ENCODE measurements at places on chromosomes 2 and 18. TPM values are rescaled to one million over a fixed set of nuclear protein-coding genes. Genes with fewer than 3 reads are reported as not detected.

Gene PAIP2B
- total RNA-seq: 0.49 TPM

Gene GPBAR1
- not detected for total RNA-seq

Gene TUBA3E
- not detected for total RNA-seq

Gene ACVR1C
- total RNA-seq: 0.12 TPM

Gene REG1B
- total RNA-seq: not detected

DNA sequence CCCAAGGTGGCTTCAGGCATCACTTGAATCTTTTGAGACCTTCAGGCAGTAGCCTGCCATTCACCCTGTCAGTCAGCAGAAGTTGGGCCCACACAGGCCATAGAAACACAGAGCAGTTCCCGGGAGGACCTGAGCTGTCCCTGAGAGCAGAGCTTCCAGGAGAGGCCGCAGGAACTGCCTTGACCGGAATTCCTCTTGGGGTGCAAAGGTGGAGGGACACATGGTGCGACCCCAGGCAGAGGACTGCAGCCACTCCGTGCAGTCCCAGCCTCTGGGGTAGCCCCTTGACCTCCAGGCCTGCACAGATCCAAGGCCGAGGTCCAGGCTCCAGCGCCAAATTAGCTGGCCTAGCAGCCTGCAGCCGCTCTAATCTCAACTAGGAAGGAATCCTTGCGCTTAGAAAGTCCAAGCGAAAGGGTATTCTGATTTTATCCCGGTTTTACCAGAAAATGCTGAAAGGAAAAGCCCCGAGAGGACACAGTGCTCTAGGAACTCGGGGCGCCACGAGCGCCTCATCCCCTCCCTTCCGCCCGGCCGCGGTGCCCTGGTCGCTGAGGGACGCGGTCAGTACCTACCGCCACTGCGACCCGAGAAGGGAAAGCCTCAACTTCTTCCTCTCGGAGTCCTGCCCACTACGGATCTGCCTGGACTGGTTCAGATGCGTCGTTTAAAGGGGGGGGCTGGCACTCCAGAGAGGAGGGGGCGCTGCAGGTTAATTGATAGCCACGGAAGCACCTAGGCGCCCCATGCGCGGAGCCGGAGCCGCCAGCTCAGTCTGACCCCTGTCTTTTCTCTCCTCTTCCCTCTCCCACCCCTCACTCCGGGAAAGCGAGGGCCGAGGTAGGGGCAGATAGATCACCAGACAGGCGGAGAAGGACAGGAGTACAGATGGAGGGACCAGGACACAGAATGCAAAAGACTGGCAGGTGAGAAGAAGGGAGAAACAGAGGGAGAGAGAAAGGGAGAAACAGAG is 5.4 kb downstream of the SIX2 start:
- DNase-seq: no peak

GRCh38 chr2:232085164-232085563 is 123.7 kb downstream of the DIS3L2 start:
- DNase-seq: no peak

- no peak for DNase-seq
Measured at GRCh38 chr2:96109361-96109680, 7.0 kb downstream of the ADRA2B start.

- no peak for DNase-seq
Measured at GRCh38 chr2:112821142-112821541, 15.4 kb downstream of the IL1B start.

- peak; percentile 23 for DNase-seq
Measured at GRCh38 chr18:23619388-23619881, 33.1 kb upstream of the NPC1 start.

DNA sequence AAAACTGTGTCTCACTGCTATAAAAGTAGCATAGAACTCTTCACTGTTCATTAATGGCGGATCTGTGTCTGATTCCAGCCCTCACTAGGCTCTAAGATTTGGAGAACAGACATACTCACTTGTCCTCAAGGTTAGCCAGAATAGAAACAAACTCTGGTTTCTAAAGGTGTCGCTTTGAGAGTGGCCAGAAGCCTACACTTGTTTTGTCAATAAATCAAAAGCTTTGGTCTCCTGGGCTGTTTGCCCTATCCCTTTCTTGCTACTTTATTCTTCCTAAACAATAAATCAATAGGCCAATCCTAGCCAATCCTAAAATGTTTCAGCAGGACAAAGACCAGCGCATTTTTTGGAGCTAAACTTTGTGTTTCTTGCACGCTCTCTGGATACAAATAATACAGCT is 1064.6 kb upstream of the CHAC2 start:
- no peak for DNase-seq

DNA sequence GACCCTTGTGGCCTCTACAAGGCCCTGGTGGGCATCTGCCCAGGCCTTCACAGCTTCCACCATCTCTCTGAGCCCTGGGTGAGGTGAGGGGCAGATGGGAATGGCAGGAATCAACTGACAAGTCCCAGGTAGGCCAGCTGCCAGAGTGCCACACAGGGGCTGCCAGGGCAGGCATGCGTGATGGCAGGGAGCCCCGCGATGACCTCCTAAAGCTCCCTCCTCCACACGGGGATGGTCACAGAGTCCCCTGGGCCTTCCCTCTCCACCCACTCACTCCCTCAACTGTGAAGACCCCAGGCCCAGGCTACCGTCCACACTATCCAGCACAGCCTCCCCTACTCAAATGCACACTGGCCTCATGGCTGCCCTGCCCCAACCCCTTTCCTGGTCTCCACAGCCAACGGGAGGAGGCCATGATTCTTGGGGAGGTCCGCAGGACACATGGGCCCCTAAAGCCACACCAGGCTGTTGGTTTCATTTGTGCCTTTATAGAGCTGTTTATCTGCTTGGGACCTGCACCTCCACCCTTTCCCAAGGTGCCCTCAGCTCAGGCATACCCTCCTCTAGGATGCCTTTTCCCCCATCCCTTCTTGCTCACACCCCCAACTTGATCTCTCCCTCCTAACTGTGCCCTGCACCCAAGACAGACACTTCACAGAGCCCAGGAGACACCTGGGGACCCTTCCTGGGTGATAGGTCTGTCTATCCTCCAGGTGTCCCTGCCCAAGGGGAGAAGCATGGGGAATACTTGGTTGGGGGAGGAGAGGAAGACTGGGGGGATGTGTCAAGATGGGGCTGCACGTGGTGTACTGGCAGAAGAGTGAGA is 2.0 kb downstream of the PROC start:
- no peak for DNase-seq

DNA sequence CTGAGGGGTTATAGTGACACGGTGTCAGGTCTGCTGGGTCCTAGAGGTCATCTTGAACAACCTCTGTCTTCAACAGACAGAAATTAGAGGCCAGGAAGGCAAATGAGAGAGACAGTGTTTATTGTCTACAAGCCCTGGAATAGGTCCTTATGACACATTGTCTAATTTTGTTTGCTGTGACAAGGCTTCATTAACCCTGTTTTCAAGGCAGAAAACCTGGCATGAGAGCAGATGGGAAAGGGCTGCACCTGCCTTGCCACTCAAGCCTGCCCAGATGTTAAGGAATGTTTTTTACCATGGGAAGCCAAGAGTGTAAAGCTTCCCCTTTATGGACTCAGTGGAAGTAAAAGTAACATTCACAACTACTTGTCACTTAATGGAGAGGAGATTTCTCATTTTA is 275.3 kb downstream of the KCNS3 start:
- DNase-seq: no peak

DNA sequence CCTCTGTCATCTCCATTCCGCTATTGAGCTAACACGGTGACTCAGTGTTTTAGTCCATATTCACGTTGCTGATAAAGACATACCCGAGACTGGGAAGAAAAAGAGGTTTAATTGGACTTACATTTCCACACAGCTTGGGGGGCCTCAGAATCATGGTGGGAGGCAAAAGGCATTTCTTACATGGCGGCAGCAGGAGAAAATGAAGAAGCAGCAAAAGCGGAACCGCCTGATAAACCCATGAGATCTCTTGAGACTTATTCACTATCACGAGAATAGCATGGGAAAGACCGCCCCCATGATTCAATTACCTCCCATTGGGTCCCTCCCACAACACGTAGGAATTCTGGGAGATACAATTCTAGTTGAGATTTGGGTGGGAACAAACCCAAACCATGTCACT is 22.6 kb upstream of the CXXC1 start:
- peak; percentile 5 for DNase-seq

DNA sequence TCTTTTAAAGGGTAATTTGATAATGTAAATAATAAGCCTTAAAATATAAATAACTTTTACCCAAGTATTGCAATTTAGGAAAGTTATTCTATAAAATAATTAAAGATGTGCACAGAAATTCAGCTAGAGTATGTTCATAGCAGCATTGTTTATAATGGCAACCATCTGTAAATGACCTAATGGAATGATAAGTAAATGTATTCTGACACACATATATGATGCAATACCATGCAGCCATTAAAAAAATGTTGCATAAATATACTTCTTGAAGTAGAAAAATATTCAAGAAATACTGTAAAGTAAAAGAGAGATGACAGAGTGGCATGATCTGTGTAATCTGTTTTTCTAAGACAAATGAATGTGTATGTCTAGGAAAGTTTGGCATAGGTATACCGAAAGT is 545.7 kb downstream of the ZEB2 start:
- no peak for DNase-seq

DNA sequence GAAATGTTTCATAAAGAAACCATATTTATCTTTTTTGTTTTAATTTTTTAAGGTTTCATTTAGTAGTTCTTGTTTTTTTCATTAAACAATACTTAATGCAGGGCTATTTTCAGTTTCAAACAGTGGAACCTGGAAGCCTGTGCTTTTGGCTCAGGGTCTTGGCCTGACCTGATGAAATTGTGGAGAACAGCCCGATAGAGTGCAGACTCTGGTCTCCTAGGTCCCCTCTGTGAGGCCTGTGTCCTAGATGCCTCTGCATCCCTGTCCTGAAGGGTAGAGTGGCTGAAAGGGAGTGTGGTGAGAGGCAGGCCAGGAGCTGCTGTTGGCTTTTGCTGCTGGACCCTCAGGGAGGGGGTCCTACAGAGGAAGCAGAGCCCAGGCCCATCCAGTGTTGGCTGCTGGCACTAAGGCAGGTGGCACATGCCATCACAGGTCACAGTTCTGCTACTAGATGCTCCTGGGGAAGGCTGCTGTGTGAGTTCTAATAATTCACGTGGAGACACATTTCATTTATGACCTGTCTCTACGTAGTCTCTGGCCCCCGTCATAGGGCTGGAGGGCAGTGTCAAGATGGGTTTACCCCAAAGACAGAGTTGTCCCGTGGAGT is 201.0 kb upstream of the COPS8 start:
- no peak for DNase-seq

GRCh38 chr2:21072477-21073242 is 28.8 kb upstream of the APOB start:
- DNase-seq: no peak

DNA sequence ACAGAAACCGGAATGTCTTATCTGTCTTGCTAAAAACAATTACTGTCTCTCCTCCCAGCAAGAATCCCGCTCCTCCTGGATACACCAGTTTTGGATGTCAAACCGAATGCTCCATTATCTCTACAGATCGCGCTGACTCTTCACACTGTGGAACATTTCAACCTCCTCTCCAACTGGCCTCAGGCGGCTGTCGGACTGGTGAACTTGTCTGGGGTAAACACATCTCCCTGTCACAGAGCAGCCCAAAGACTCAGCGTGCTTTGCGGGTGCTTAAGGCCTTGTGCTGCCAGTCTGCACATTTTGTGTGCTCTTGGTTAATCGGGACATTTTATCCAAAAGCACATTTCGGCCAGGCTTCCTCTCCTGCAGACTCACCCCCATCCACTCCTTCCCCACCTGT is 173.1 kb downstream of the ICOS start:
- peak; percentile 37 for DNase-seq

DNA sequence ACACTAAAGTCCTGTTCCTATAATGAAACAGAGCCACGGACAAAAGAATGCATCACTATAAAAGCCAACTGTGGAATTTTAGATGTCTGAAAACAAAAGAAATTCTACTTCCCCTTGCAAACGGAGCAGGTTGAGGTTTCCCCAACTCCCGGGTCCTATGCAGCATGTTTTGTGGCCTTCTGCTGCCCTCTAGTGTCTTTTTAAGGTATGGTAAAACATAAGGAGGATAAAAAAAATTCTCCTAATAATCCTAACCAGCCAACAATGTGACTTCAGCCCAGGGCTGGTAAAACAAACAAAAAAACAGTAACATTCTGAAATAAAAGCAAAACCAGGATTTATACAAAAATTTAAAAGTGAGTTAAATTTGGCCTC is 539.5 kb downstream of the NRXN1 start:
- DNase-seq: peak; percentile 42

Measured in RPMI7951 (cell line).